ENCODE measurements at places on chromosomes 2 and 18.

DNA sequence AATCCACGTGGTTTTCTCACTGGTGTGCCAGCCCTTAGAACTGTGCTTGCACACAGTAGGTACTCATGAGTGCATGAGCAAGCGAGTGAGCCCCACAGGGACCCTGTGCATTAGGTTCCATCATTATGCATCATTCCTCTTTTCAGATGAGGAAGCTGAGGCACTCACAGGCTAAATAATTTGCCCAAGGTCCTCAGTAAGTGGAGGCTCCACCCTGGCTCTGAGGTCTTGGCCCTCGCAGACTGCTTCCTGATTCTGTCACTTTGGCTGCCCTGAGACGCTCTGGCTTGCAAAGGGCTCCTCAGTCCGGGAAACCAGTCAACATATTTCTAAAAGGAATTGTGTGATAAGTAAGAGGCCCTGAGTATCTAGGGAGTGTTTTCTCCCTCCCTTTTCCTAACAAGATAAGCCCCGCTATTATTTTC lies 71.7 kb downstream of the IL1R2 start:
- H3K27me3 ChIP-seq, result no peaks in the 10 kb centered on the region
- H3K4me3 ChIP-seq, result no peak overlapping the region
- no peaks in the 10 kb centered on the region for H3K36me3 ChIP-seq
- peak; percentile 91 for DNase-seq
- H3K4me1 ChIP-seq, result peaks cover 2% of the 10 kb centered on the region

GRCh38 chr2:187228986-187229385 lies 219.1 kb downstream of the CALCRL start:
- no peak overlapping the region for H3K27ac ChIP-seq
- H3K27me3 ChIP-seq, result no peaks in the 10 kb centered on the region
- H3K4me3 ChIP-seq, result no peak overlapping the region
- no peaks in the 10 kb centered on the region for H3K36me3 ChIP-seq

DNA sequence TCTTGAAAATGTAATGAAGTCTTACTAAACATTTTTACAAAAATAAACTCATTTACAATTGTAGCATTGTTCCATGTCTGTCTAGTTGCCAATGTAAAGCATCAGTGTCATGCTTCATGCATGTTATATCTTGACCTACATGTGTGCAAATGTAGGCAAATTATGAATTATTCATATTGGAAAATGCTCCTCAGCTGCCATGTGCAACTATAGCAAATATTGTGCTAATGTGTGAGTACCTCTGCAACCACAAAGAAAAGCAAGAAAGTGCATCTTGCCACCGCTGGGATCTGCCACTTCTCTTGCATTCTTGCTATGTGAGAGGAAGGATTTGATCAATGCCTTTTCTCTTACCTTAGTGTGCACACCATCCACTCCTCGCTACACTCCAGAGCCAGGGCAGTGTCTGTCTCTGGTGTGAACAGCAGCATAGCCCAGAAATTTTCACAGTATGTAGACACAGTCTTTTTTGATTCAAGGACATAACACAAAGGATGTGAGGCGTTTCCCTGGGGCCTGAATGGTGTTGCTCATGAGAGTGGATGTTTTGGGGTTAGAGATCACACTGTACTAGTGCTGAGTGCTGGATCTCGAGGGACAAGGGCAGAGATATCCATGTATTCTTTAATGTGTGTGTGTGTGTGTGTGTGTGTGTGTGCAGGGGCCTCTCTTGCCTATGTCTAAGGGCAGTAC lies 47.6 kb upstream of the HAAO start:
- DNase-seq, result no peak
- H3K4me3 ChIP-seq, result no peak overlapping the region
- H3K27me3 ChIP-seq, result no peaks in the 10 kb centered on the region
- H3K36me3 ChIP-seq, result no peaks in the 10 kb centered on the region
- H3K4me1 ChIP-seq, result no peaks in the 10 kb centered on the region

DNA sequence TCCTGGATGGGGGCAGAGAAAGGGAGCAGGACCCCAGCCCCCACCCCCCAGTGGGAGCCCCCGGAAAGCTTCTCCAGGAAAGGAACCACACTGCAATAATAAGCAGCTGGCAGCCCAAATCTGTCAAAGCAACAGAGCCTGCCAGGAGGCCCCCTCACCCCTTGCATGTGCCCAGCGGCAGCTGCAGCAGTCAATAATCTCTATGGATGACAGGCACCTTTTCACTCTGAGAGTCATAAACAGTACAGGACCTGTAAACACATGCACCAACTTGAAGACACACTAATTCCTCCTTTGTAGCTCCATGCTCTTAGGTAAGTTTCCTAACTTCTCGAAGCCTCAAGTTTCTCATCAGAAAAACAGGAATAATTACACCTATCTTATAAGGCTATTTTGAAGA lies 26.2 kb upstream of the KDM3A start:
- no peaks in the 10 kb centered on the region for H3K36me3 ChIP-seq
- no peaks in the 10 kb centered on the region for H3K4me1 ChIP-seq
- H3K4me3 ChIP-seq, result no peak overlapping the region

DNA sequence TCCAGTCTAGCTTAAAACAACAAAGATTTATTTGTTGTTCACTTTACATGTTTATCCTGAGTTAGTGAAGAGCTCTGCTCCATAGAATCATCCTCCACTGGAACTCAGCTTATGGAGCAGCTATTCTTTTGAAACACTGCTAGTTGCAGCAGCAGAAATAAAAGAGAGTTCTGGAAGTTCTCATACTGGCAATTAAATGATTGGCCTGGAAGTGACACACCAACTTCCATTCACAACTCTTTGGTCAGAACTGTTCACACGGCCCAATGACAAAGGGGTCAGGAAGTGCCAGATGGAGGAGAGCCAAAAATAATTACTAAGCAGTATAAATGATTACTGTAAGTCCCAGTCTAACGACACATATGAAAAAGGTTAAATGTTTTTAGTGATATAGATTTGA lies 39.1 kb downstream of the FBXO11 start:
- H3K27me3 ChIP-seq, result no peaks in the 10 kb centered on the region
- DNase-seq, result no peak
- no peaks in the 10 kb centered on the region for H3K4me1 ChIP-seq
- H3K36me3 ChIP-seq, result no peaks in the 10 kb centered on the region

- no peaks in the 10 kb centered on the region for H3K27me3 ChIP-seq
- no peak overlapping the region for H3K4me3 ChIP-seq
- H3K4me1 ChIP-seq, result no peaks in the 10 kb centered on the region
- DNase-seq, result no peak
These were observed 95.2 kb downstream of the KLHL14 start for GRCh38 chr18:32677578-32677977.

- no peak overlapping the region for H3K27ac ChIP-seq
- H3K36me3 ChIP-seq, result no peaks in the 10 kb centered on the region
- no peaks in the 10 kb centered on the region for H3K4me1 ChIP-seq
- H3K4me3 ChIP-seq, result no peak overlapping the region
- H3K27me3 ChIP-seq, result no peaks in the 10 kb centered on the region
These were observed 89.2 kb downstream of the NFATC1 start for GRCh38 chr18:79484661-79485621.

GRCh38 chr2:128624956-128625355 lies 306.3 kb upstream of the HS6ST1 start:
- peak; percentile 44 for DNase-seq
- no peaks in the 10 kb centered on the region for H3K27me3 ChIP-seq
- H3K4me1 ChIP-seq, result no peaks in the 10 kb centered on the region

- no peak overlapping the region for H3K27ac ChIP-seq
- no peak overlapping the region for H3K4me3 ChIP-seq
- no peaks in the 10 kb centered on the region for H3K27me3 ChIP-seq
- H3K4me1 ChIP-seq, result peaks cover 2% of the 10 kb centered on the region
These were observed 24.7 kb downstream of the MDH1 start for GRCh38 chr2:63613391-63613901.

DNA sequence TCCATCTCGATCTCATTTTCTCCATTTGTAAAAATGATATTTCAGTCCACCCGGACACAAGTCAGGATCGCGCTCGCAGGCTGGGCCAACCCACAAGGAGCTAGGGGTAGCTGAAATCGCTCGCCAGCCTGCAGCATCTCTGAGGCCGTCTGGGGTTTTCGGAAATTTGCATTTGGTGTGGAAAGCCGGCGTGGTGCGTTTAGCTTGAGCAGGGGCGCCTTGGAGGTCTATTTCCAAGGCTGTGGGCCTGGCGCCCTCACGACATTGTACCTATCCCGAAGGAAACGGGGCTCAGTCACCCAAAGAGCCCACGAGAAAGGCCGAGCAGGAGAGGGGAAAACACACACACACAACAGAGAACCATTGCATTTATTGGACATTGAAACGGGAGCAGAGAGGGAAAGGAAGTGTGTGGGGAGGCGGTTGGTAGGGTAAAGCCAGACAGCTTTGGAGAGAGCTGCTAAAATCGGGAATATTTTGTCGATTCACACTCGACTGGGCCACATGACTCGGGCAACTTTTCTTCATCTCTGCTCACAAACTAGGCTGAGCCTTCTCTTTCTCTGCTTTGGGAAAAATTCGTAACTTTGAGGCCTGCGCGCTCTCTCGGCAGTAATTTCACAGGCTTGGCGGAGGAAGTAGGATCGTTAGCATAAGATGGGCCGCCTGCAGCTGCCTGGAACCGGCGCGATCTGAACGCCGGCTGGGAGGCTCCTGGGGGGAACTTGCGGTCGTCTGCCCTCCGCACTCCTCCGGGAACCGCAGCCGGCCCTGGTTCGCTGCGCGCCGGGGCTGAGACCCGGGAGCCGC lies 1.1 kb upstream of the HOXD8 start:
- H3K27me3 ChIP-seq, result no peaks in the 10 kb centered on the region
- H3K4me1 ChIP-seq, result no peaks in the 10 kb centered on the region
- no peak overlapping the region for H3K4me3 ChIP-seq
- no peak for DNase-seq

GRCh38 chr2:178731300-178731699 lies 75.9 kb downstream of the TTN start:
- no peaks in the 10 kb centered on the region for H3K27me3 ChIP-seq
- H3K36me3 ChIP-seq, result no peaks in the 10 kb centered on the region
- no peak for DNase-seq
- no peak overlapping the region for H3K4me3 ChIP-seq
- H3K27ac ChIP-seq, result no peak overlapping the region
- H3K4me1 ChIP-seq, result no peaks in the 10 kb centered on the region

DNA sequence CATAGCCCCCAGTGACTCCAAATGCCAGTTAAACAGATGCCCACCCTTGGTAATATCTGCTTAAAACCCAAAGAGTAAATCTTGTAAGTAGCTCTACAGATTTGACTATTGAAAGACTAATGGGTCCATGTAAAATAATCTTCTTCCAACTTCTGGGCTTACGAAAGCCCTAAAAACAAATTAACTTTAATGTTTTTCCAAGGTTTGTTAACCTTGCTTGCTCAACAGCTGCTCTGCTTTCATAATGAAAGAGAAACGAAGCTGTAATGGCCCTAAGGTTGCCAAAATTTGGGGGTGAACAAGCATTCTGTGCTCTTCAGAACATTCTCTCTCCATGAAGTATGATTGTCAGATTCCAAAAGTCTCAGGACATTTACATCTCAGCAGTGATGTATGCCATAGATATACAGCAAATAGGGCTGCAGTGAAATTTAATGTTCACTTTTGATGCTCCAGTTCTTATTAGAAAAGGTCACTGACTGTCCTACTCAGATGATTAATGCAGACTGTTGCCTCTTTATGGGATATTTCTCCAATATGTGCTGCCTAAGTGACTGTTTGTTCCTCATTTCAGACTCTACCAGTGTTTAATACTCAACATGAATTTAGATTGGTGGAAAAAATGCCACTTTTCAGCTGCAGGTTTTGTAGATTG lies 436.3 kb upstream of the CHST9 start:
- no peak for DNase-seq
- H3K36me3 ChIP-seq, result no peaks in the 10 kb centered on the region

- H3K4me1 ChIP-seq, result no peaks in the 10 kb centered on the region
- no peak overlapping the region for H3K4me3 ChIP-seq
These were observed 333.0 kb downstream of the IRS1 start for GRCh38 chr2:226466589-226466988.

- H3K27ac ChIP-seq, result peak overlapping the region; percentile 97
- H3K27me3 ChIP-seq, result no peaks in the 10 kb centered on the region
- H3K4me3 ChIP-seq, result no peak overlapping the region
- no peaks in the 10 kb centered on the region for H3K4me1 ChIP-seq
These were observed 13.0 kb downstream of the TEX44 start for GRCh38 chr2:231605607-231606091.

GRCh38 chr18:26919627-26920026 lies 54.1 kb upstream of the AQP4 start:
- peaks cover 2% of the 10 kb centered on the region for H3K27me3 ChIP-seq
- no peak overlapping the region for H3K27ac ChIP-seq
- no peaks in the 10 kb centered on the region for H3K36me3 ChIP-seq

DNA sequence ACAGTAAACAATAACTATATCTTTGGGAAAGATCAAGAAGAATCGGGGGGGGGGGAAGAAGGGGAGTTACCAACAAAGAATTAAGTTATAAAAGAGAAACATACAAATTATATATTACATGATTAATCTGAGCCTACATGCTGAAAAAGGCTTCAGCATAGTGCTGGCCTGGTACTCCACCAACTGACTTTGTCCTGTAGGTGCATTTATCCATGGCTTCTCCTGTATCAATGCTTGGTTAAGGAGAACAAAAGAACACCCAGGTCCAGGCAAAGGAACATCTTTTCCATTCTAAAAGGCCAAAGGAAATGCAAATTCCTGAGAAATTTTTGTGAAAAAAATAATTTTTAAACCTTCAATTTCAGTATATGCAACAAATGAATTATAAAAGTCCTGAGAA lies 24.2 kb downstream of the RPRD1A start:
- DNase-seq, result no peak
- H3K36me3 ChIP-seq, result no peaks in the 10 kb centered on the region
- no peaks in the 10 kb centered on the region for H3K27me3 ChIP-seq
- H3K4me3 ChIP-seq, result no peak overlapping the region
- no peaks in the 10 kb centered on the region for H3K4me1 ChIP-seq

GRCh38 chr2:61371027-61371426 lies 99.9 kb downstream of the USP34 start:
- no peaks in the 10 kb centered on the region for H3K4me1 ChIP-seq
- H3K27ac ChIP-seq, result no peak overlapping the region
- H3K36me3 ChIP-seq, result no peaks in the 10 kb centered on the region
- H3K4me3 ChIP-seq, result no peak overlapping the region
- no peaks in the 10 kb centered on the region for H3K27me3 ChIP-seq
